Aorta (tissue), 5 donors: ENCODE measurements at places on chromosomes 1 and 21. TPM values are rescaled to one million over a fixed set of nuclear protein-coding genes. Genes with fewer than 3 reads are reported as not detected.
A peak's percentile ranks its signal among the peaks of the same experiment; 100 is the strongest.

GRCh38 chr1:15243275-15244043 is 3.6 kb upstream of the FHAD1 start:
- no peak overlapping the region for H3K4me3 ChIP-seq
- H3K27ac ChIP-seq: no peak overlapping the region
- no peaks in the 10 kb centered on the region for H3K27me3 ChIP-seq
- DNase-seq: no peak

- no peak overlapping the region for H3K27ac ChIP-seq
- DNase-seq: no peak
- H3K36me3 ChIP-seq: no peaks in the 10 kb centered on the region
- no peaks in the 10 kb centered on the region for H3K27me3 ChIP-seq
- no peaks in the 10 kb centered on the region for H3K4me1 ChIP-seq
These were observed 25.8 kb downstream of the CD247 start for GRCh38 chr1:167492481-167492910.

- no peak overlapping the region for H3K27ac ChIP-seq
- no peaks in the 10 kb centered on the region for H3K4me1 ChIP-seq
- H3K4me3 ChIP-seq: peak overlapping the region; percentile 55
- H3K27me3 ChIP-seq: no peaks in the 10 kb centered on the region
- no peak for DNase-seq
These were observed 1.1 kb downstream of the PUSL1 start for GRCh38 chr1:1309251-1310108.

- DNase-seq: no peak
- H3K27ac ChIP-seq: no peak overlapping the region
- no peak overlapping the region for H3K4me3 ChIP-seq
These were observed 83.6 kb downstream of the CLIC4 start for GRCh38 chr1:24828887-24829192.

- H3K36me3 ChIP-seq: no peaks in the 10 kb centered on the region
- no peak overlapping the region for H3K4me3 ChIP-seq
- no peaks in the 10 kb centered on the region for H3K4me1 ChIP-seq
- H3K27ac ChIP-seq: no peak overlapping the region
These were observed 102.6 kb upstream of the ATP1A1 start for GRCh38 chr1:116270316-116271057.

- no peak overlapping the region for H3K4me3 ChIP-seq
- H3K27ac ChIP-seq: no peak overlapping the region
- H3K36me3 ChIP-seq: no peaks in the 10 kb centered on the region
- no peaks in the 10 kb centered on the region for H3K4me1 ChIP-seq
- no peak for DNase-seq
These were observed 53.0 kb downstream of the CRB1 start for GRCh38 chr1:197320991-197321531.

DNA sequence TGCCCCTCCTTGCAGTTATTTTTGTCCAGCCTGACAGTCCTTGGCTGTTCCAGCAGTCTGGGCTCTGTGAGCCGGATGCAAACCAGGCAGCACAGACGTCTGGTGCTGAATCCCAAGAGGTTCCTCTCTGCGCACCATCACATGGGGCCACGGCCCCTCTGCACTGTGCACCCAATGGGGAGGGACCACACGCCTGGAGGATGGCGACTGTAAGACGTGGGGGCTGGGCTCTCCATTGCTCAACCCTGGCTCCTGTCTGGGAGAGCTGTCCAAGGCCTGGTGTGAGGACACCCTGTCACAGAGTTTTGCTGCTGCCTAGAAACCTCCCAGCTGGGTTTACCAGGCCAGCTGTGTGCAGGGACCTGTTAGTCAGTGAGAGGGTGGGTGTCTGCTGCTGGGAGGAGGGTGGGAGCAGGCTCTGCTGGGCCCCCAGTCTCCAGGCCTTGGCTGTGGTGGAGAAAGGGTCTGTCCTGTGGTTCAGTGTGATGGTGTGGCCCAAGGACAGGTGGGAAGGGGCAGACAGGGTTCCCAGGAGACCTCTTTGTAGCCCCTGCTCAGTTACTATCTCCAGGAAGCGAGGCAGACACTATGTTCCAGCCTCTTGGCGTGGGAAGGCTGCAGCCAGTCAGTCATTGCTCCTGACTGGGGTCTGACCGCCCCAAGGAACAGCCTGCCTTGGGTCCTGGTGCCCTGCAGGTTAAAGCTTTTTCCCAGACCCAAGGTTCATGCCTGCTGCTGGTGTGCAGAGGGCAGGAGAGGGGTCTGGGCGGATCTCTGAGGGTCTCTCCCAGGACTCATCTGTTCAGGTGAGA is 13.8 kb downstream of the HEYL start:
- peak; percentile 94 for DNase-seq
- peaks cover 3% of the 10 kb centered on the region for H3K36me3 ChIP-seq
- H3K27me3 ChIP-seq: no peaks in the 10 kb centered on the region
- H3K27ac ChIP-seq: peak overlapping the region; percentile 95
- no peaks in the 10 kb centered on the region for H3K4me1 ChIP-seq

DNA sequence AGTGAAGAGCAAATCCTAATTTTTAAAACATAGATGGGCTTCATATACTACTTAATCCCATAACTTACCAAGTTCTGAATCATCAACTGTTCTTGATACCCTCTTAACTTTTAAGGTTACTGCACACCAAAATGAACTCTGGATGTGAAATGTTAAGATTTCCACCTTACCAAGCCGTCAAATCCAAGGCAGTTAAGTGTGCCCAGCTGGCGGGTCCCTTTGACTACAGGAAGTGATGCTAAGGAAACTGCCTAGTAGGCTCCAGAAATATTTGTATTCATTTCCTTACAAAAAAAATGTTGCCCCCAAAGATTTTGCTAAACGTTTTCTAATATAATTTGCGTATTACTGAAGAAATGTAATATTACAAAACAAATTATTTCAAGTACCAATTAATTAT is 10.7 kb downstream of the NRIP1 start:
- H3K4me1 ChIP-seq: no peaks in the 10 kb centered on the region
- no peak for DNase-seq
- H3K27ac ChIP-seq: no peak overlapping the region
- H3K27me3 ChIP-seq: no peaks in the 10 kb centered on the region
- H3K4me3 ChIP-seq: no peak overlapping the region

DNA sequence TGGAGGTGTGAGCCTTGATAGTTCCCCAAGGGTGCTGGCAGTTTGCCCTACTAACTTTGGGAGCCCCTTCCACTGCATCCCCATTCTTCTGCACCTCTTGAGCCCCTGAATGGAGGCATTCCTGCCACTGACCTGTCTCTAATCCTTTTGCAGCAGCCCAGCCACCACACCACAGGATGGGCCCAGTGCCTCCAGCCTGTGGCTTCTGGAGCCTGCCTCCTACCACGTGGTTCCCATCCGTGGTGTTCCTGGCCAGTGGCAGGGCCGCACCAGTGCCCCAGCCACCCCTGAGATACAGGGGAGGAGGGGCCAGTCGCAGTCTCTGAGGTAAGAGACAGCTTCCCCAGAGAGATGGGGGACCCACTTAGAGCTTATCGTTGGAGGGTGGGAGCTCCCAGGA is 14.4 kb downstream of the INAVA start:
- H3K36me3 ChIP-seq: no peaks in the 10 kb centered on the region
- no peaks in the 10 kb centered on the region for H3K27me3 ChIP-seq
- no peak overlapping the region for H3K27ac ChIP-seq
- no peak overlapping the region for H3K4me3 ChIP-seq

GRCh38 chr1:202561726-202562443 is 148.4 kb downstream of the SYT2 start:
- no peak for DNase-seq
- no peak overlapping the region for H3K4me3 ChIP-seq
- H3K27ac ChIP-seq: peak overlapping the region; percentile 64
- no peaks in the 10 kb centered on the region for H3K27me3 ChIP-seq
- H3K36me3 ChIP-seq: peaks cover 7% of the 10 kb centered on the region

DNA sequence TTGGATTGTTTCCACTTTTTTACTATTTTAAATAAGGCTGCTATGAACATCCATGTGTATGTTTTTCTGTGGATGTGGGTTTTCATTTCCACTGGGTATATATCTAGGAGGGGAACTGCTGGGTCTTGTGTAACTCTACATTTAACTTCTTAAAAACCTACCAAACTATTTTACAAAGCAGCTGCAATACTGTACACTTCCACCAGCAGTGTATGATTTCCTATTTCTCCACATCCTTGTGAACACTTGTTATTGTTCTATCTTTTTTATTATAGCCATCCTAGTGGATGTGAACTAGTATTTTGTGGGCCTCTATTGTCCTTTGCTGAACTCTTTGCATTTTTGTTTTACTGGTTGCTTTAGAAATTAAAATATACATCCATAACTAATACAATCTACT is 33.4 kb downstream of the DIPK1A start:
- H3K27ac ChIP-seq: no peak overlapping the region
- no peaks in the 10 kb centered on the region for H3K27me3 ChIP-seq
- peaks cover 4% of the 10 kb centered on the region for H3K4me1 ChIP-seq
- DNase-seq: no peak

DNA sequence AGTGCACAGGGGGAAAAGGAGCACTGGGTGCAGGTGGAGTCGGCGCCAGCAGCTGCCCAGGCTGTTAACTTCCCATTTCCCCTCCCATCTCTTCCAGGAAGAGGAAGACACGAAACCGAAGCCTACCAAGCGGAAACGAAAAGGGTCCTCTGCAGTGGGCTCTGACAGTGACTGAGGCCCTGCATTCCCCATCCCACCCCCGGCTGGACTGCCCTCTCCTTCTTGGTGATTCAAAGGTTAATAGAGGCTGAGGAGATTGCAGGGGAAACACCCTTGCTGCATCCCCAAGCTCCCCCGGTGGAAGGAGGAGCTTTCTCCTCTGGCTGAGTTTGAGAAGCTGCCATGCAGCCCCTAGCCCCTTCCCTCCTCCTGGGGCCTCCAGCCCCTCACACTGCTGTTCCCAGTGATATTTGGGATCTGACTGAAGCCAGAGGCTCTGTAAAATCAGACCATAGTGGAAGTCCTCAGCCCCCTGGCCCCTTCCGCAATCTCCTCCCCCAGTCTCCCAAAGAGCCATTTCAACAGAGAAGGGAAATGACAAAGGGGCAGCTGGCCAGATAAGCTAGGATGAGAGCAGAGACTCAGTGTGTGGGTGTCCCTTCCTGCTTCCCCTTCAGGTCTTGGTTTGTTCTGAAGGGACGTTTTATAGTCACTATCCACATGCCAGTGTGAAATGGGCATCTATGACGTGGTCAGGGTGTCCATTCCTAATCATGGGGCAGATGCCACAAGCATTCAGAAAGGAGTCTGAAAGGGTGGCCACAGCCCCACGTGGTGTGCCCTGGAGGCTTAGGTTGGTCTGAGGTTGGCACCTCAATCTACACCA is 1.9 kb upstream of the SLC27A3 start:
- H3K27ac ChIP-seq: no peak overlapping the region
- no peak overlapping the region for H3K4me3 ChIP-seq
- no peaks in the 10 kb centered on the region for H3K27me3 ChIP-seq
- no peaks in the 10 kb centered on the region for H3K4me1 ChIP-seq
- no peaks in the 10 kb centered on the region for H3K36me3 ChIP-seq

DNA sequence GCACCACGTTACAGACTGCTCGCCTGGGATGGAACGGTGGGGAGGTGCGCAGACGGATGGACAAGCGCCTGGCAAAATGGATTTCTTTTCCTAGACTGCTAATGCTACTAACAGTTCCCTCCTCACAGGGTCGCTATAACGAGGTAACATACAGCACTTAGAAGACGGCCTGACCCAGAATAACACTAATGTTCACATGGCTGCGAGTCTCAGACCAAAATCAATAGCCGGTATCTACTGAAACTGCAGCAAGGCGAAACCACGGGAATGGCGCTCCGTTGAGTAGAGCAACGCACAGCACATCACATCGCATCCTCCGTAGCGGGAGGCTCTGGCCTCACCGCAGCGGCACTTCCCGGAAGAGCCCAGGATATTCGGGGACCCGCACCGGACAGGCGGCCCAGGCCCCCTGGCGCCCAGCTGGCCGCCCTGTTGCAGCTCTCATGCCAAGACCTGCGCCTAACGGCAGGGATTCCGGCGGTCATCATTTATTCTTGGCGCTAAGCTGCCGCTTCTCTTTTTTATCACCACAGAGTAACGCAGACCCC is 46.6 kb downstream of the VPS26C start:
- H3K27me3 ChIP-seq: no peaks in the 10 kb centered on the region
- H3K4me1 ChIP-seq: no peaks in the 10 kb centered on the region
- H3K4me3 ChIP-seq: peak overlapping the region; percentile 77
- H3K36me3 ChIP-seq: no peaks in the 10 kb centered on the region
- no peak for DNase-seq
- peak overlapping the region; percentile 55 for H3K27ac ChIP-seq

DNA sequence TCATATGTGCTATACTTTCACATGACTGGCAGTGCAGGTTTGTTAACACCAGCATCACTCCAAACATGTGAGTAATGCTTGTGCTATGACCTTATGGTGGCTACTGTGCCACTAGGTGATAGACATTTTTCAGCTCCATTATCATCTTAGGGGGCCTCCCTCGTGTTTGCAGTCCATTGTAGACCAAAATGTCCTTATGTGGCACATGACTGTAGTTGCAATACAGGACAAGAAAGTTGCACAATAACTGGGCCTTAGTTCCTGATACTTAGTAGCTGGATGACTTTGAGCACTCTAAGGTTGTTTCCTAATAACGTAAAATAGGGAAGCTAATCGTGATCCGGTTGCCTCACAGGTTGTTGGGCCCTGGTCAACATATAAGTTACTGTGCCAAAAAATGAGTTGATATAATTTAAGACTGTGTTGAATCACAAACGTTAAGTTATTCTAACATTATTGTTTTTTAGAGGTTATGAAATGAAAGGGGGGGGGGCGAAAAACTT is 511 bp upstream of the SNX27 start:
- H3K4me3 ChIP-seq: no peak overlapping the region
- H3K36me3 ChIP-seq: no peaks in the 10 kb centered on the region
- H3K27ac ChIP-seq: no peak overlapping the region
- H3K27me3 ChIP-seq: no peaks in the 10 kb centered on the region
- H3K4me1 ChIP-seq: peaks cover 3% of the 10 kb centered on the region
- no peak for DNase-seq

- H3K4me1 ChIP-seq: no peaks in the 10 kb centered on the region
- no peak overlapping the region for H3K4me3 ChIP-seq
- H3K27me3 ChIP-seq: no peaks in the 10 kb centered on the region
- H3K36me3 ChIP-seq: no peaks in the 10 kb centered on the region
- H3K27ac ChIP-seq: no peak overlapping the region
These were observed 5.7 kb downstream of the GFI1 start for GRCh38 chr1:92480813-92481598.

Gene BTBD8
- total RNA-seq: 4.9 TPM

Gene NDUFS5
- 114 TPM for total RNA-seq

Gene OR2L5
- not detected for total RNA-seq

Gene NPHS2
- total RNA-seq: not detected

Gene CLCA1
- total RNA-seq: 0.10 TPM

Gene ADGRL2
- 53.4 TPM for total RNA-seq

Gene BSND
- not detected for total RNA-seq

Gene ZNF496
- total RNA-seq: 23.1 TPM

Gene PRDM15
- total RNA-seq: 11.5 TPM

Gene LCA5L
- 1.8 TPM for total RNA-seq

Gene OPRD1
- not detected for total RNA-seq

Gene TNN
- total RNA-seq: 0.30 TPM

Gene HLX
- total RNA-seq: 13.1 TPM

Gene TMPRSS3
- total RNA-seq: 0.15 TPM

Gene RNU1-3
- 7,231 TPM for total RNA-seq

Gene CZIB
- total RNA-seq: 66.5 TPM

Gene OR6K3
- not detected for total RNA-seq

Gene TTC13
- 22.6 TPM for total RNA-seq

Gene FCRLA
- not detected for total RNA-seq

Gene CPLANE2
- 6.4 TPM for total RNA-seq

Gene OR2T29
- total RNA-seq: not detected
